ENCODE measurements at places on chromosomes 3 and 15. TPM values are rescaled to one million over a fixed set of nuclear protein-coding genes. Genes with fewer than 3 reads are reported as not detected.

GNAT1 gene
- not detected for total RNA-seq

STARD5 gene
- 0.85 TPM for total RNA-seq

CHRNA5 gene
- 2.8 TPM for total RNA-seq

SERPINI1 gene
- 17.1 TPM for total RNA-seq
